ENCODE measurements at places on chromosomes 13 and 19.

GRCh38 chr13:38686577-38687245 lies at the start of gene FREM2:
TSS of gene FREM2 (plus strand) at chr13:38687077. CDS start at chr13:38687345, 268 bp downstream.
- no peak for DNase-seq

DNA sequence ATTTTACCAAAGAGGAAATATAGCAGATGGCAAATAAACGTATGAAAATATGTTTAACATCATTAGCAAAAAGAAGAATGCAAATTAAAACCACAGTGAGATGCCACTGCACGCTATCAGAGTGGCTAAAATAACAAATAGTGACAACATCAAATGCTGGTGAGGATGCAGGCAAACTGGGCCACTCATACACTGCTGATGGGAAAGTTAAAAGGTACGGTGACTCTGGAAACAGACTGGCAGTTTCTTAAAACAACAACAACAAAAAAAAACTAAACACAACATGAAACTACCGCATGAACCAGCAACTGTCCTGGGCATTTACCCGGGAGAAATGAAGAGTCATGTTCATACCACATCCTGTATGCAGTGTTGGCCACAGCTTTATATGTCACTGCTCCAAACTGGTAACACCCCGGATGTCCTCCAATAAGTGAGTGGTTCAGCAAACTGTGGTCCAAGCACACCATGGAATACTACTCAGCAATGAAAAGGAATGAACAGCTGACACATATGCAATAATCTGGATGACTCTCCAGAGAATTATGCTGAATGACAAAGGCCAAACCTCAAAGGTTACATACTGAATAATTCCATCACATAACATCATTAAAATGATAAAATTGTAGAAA lies 22.3 kb downstream of the EPS15L1 start:
- DNase-seq, result no peak

GRCh38 chr13:112741835-112742570 lies 52.2 kb downstream of the ATP11A start:
- no peak for DNase-seq

DNA sequence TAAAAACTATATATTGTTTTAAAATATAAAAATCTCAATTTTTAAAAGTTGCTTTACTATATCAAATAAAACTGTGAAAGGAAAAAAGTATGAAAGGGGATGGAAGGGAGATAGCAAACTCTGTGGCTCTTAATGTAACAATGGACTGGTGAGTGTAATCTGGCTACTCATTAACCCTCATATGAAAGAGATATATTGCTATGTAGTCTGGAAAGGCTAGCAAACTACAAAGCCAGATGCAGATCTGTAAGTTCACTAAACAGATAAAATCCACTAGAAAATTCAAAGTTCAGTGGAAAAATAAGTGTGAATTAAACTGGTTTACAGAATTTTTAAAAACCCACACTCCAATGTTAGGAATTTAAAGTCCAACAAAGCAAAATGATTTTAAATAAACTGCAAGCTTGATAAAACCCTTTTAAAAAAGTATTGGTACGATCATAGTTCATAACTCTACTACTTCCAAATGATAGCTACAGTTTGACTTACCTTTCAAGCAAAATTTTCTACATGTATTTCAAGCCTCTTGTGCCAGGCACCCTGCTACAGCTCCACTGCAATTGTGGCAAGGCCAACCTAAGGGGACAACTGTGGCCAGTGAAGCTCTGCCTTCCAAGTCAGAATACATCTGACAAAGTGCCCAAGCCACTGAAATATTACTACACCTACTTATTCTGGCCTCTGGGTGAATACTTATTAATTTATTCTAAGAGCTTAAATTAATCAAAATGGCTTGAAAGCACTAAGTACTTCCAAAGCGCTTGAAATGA lies 647 bp upstream of the ELF1 start:
- no peak for DNase-seq

GRCh38 chr13:114088863-114089262 lies 43.6 kb downstream of the RASA3 start:
- DNase-seq, result no peak

- DNase-seq, result no peak
These were observed 331.4 kb downstream of the HS6ST3 start for GRCh38 chr13:96421314-96421713.

GRCh38 chr19:17052439-17052838 lies 22.8 kb downstream of the HAUS8 start:
- no peak for DNase-seq

DNA sequence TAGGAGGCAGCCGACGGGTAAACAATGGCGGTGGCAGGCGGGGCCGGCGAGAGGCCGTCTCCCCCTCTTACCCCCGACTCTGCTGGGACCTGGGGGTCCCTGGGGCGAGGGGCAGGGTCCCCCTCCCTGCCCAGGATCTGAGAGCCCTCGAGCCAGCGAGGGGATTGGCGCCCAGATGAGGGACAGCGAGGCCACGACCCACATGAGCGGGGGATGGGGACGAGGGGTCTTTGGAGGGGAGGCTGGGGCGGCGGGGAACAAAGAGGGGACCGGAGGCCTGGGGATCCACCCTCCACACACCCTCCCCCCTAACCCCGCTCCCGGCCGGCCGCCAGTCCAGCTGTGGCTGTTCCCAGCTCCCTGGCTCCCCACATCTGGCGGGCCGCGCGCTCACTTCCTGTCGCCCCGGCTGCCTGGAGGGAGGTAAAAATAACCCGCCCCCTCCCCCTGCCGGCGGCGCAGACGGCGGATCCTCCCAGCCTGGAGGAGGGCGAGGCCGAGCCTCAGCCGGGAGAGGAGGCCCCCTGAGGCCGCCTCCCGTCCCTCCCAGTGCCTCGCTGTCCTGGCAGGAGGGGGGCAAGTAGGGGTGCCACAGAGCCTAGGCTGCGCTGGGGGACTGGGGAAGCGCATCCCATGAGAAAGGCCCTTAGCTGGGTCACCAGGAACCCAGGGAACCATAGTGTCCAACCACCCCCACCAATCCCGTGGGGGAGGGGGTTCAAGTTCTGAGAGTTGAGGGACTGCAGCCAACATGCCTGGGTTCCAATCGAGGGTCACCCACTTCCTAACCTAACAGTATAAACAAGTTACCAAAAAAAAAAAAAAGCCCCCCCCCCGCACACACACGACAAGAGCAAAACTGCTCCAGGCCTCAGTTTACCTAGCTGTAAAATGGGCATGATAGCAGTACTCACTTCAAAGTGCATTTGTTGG lies 29.3 kb upstream of the NANOS3 start:
- DNase-seq, result peak; percentile 81

DNA sequence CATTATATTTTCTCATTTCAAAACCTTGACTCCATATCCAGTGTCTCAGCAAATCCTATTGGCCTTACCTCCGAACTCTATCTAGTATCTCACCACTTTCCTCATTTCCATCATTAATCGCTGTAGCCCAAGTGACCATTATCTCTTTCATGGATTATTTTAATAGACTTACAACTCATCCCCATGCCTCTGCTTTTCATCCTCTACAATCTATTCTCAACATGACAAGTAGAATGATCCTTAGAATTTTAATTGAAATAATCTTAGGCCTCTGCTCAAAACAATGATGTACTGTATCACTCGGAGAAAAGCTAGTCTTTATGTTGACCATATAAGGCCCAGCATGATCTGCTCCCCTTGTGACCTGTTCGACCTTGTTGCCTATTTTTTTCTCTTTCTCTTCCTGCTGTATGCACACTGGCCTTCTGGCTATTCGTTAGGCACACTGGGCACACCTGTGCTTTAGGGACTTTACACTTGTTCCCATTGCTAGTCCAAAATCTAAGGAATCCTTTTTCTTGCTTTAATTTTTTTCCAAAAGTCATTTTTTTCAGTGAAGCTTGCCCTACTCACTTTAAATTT lies 21.4 kb downstream of the DNAJC15 start:
- DNase-seq, result no peak

DNA sequence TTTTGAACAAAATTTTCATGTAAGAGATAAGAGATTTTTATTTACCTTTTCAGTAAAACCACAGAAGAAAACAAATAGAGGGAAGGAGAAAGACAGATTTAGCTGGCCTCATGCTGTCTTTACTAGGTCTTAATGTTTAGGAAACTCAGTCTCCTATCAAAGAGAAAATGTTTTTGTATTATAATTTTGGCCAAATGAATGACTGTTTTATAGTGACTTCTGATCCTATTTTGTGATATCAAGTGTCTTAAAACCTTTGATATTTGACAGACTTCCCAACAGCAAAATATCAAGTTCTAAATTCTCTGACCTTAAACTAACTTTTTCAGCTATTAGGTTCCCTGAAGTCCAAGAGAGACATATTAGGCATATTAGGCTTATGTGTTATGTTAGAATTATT lies 27.0 kb downstream of the CRYL1 start:
- no peak for DNase-seq

GRCh38 chr13:40479196-40479845 lies 187.1 kb downstream of the FOXO1 start:
- no peak for DNase-seq

- DNase-seq, result no peak
These were observed 47.2 kb downstream of the SMARCA4 start for GRCh38 chr19:11007962-11008532.

DNA sequence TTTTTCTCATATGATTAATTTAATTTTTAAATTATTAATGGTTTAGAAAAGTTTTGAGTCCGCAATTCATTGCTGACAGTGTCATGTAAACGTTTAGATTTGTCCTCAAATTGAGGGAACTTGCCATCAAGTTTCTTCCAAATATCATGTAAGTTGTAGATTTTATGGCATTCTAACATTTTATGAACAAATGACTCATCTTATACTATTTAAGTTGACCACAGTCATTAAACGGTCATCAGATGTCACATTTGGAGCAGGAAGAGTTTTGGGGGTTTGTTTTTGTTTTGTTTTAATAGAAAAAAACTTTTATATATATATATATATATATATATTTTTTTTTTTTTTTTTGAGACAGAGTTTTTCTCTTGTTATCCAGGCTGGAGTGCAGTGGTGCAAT lies 4.3 kb downstream of the ZNF114 start:
- no peak for DNase-seq

DNA sequence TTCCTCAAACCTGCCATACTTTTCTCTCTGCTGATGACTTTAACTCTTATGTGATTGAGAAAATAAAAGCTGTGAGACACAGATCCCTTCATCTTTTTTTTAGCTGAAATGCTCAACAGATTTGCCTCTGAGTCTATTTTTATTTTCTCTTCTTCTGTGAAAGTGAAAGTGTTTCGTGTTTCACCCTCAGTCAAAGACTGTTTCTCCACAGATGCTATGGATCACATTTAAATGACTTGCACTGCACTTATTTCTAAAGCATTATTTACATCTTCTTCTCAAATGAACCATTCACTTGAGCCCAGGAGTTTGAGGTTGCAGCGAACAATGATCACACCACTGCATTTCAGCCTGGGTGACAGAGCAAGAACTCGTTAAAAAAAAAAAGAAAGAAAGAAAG lies 890.1 kb upstream of the PCDH20 start:
- DNase-seq, result no peak

DNA sequence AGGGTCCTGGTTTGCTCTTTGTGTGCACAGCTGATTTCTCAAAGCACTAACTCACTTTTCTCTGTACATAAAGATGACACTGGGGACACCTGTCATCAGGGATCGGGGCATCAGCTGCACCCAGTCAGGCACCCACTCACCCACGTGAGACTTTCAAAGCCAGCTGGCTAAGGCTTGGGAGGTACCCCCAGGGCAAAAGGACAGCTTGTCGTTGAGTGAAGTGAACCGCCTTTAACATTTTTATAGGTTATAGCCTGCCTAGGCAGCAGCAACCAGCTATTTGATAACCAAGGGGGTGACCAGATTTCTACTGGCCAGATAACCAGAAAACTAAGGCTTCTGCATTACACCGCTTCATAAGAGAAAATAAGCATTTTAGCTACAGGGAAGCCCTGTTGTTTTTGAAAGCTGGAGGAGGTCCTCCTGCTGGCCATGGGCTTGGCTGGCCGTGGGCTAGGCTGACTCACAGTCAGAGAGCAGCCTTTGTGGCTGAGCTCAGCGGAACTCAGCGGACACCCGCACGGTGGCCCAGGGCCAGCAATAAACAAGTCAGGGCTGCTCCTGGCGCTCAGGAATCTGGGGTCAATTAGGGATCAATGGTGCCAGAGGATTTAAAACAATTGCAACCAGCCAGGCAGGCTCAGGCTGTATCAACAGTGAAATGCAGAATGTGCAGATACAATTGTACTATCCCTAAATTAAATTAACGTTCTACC lies 57.1 kb downstream of the ALOX5AP start:
- no peak for DNase-seq

GRCh38 chr19:17331045-17331558 lies 3.6 kb downstream of the ANO8 start:
- no peak for DNase-seq

DNA sequence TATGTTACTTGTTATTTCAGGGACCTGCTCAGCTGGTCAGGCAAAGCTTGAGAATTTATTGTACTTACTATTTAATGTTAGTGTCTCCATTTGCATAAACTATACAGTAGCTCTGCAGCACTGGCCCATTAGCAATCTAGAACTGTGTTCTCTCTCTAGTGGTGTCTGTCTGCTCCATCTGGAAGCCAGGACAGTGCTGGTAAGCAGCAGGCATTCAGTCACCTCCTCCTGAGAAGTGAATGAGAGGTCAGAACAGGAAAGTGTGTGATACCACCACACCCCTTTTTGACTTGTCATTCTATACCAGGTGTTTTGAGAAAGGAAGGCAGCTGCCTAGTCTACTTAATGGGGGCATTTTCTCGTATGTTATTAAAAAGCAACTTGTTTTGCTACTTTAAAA lies 3.9 kb downstream of the COG3 start:
- no peak for DNase-seq

DNA sequence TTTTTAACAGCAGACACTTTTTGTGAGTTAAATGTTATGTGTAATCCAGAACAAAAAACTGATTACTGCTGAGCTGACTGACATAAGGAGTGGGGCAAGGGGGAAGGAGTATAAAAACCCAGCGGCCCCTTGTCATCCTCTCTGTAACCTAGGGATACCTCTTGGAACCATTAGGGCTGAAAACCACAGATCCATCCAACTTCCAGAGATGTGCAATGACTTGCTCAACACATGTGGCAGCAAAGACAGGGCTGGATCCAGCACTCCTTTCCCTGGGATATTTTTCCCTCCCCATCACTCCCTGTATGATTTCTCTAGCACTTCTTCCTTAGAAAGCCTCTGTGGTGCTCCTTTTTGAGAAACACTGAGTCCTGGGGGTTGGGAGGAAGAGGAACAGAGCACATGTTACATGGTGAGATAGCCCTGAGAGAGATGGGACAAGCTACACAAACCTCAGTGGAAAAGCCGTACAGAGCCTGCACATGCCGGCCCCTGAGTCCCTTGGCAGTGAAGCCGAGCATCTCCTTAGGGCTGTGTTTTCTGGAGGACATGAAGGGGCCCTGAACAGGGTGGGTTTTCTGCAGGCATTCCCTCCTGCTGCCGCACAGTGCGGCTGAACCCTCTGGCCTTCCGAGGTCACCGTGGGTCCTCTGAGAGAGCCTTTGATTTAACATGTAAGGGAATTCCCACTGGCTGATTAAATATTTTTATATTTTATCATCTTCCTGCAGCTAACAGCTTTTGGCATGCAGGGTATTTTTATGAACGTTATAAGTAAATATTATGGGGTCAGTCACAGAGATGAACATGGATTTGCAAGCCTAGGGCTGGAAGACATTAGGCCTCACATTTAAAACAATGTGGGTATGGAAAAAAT lies 219.9 kb downstream of the COG6 start:
- no peak for DNase-seq

Measured in stimulated activated naive CD4-positive, alpha-beta T cell treated with Interleukin-2 at 50 U/mL for 16 hours (primary cell).